AG20443 (cell line): ENCODE measurements at places on chromosomes 7 and 10.

GRCh38 chr10:21501091-21501490 lies 24.4 kb downstream of the SKIDA1 start:
- DNase-seq: no peak

GRCh38 chr10:58642283-58642682 lies 129.6 kb downstream of the BICC1 start:
- peak; percentile 62 for DNase-seq

DNA sequence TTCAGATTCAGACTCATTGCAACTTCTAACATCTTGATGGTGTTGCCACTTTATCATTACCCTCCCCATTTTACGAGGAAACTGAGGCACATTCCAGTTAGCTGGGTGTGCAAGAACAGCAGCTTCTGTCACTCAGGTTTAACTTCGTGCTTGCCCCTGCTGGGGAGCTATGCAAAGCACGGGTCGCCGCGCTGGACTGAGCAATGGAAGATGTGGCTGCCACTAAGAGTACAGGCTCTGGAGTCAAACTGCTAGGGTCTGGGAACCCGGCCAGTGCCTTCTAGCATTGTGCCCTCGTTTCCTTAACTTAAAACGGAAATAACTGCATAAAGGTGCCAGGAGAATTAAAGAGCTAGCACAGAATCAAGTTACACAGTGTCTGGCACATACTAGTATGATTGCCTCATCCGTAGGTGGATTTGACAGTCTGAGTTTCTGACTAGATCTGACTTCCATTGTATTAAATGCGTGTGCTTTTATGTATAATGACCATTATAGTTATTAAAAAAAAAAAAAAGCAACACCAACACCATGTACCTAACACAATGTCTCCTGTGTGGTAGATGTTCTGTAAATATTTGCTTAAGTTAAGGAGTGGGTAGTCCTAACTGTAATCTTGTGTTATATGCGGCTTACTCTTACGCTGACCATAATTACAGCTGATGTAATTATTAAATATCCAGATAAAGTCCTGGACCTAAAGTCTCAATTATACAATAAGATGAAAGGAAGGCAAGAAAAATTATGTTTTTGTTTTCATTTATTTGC lies 842 bp downstream of the ZNF22 start:
- peak; percentile 62 for DNase-seq

GRCh38 chr7:40329601-40330153 lies 194.9 kb downstream of the SUGCT start:
- DNase-seq: peak; percentile 64

GRCh38 chr7:155846936-155847335 lies 34.7 kb upstream of the SHH start:
- DNase-seq: no peak

GRCh38 chr7:30450240-30450982 lies 28.2 kb downstream of the NOD1 start:
- no peak for DNase-seq

DNA sequence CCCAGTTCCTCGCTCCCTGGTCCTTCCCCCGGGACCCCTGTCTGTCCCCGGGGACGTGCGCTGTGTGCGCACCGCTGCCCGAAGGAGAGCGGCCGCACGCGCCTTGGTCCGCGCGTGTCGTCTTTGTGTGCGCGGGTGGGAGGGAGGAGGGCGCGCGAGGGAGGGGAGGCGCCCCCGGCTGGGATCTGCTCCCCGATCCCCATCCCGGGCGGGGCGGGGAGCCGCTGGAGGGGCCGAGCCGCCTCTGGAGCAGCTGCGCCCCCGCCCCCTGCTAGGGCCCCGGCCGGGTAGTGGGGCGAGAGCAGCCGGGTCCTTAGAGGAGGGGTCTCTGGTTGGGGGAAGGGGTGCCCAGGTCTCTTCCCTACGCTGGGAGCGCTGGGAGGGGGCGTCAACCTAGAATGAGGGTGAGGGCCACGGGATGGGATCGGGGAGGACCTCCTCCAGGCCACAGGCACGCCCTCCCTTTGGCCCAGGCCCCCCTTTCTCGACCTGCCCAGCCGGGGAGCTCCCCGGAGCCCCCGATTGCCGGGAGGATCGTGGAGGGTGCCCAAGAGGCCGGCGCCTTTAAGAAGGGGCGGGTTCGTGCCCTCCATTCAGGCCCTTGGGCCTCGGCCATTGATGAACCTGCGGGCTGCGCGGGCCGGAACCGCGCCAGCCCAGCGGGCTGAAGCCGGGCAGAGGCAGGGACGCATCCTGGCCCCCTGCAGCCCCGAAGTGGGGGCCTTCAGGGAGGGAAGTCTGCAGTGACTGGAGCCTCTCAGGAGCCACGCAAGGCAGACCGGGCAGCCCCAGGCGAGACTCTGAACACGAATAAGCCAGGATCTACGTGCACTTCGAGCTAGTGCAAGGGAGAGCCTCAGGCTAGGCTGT lies 678 bp downstream of the SH2B2 start:
- peak; percentile 69 for DNase-seq
